ENCODE measurements at places on chromosomes 6 and 20. TPM values are rescaled to one million over a fixed set of nuclear protein-coding genes. Genes with fewer than 3 reads are reported as not detected.

Gene RIN2
- 43.9 TPM for total RNA-seq

Gene THBD
- total RNA-seq = 50.5 TPM

Gene L3MBTL3
- total RNA-seq = 3.7 TPM

Gene SMLR1
- not detected for total RNA-seq

Gene PNLDC1
- total RNA-seq = 0.47 TPM

Gene SH3BGRL2
- total RNA-seq = 11.9 TPM

Gene HLA-DMA
- 20.5 TPM for total RNA-seq

Gene SEMG1
- total RNA-seq = not detected
